ENCODE measurements at places on chromosomes 7 and 10.

DNA sequence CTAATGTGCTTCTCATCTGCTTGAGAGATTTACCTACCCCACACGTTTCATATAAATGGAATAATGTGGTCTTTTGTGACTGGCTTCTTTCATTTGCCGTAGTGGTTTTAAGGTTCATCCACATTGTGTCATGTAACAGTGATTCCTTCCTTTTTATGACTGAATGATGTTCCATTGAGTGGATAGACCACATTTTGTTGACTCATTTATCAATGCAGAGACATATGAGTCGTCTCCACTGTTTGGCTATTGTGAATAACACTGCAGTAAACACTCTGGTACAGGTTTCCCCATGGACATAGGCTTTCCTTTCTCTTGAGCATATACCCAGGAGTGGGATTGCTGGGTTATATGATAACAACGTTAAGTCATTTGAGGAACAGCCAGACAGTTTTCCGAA lies 2.0 kb upstream of the AOC1 start:
- DNase-seq: no peak

GRCh38 chr7:125683156-125683555 lies 753.5 kb upstream of the POT1 start:
- DNase-seq: no peak

GRCh38 chr10:122264436-122264835 lies 6.7 kb upstream of the BTBD16 start:
- no peak for DNase-seq

DNA sequence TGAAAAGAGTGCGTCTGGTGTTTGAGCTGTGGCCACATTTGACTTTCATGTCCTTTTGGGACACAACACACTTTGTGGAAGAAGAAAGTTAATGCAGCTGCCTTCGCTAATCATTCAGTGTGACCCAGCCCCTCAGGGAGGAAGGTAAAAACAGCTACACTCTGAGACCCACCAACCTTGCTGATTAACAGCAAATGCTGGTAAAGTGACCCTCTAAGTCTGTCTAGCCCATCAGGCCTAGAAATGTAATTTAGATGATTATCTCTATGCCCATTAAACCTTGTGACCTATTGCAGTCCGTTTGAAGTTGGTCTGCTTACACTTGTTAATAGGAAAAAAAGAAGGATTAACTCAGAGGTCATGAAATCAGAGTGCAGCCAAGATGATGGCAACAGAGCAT lies 161.9 kb upstream of the WNT16 start:
- no peak for DNase-seq

DNA sequence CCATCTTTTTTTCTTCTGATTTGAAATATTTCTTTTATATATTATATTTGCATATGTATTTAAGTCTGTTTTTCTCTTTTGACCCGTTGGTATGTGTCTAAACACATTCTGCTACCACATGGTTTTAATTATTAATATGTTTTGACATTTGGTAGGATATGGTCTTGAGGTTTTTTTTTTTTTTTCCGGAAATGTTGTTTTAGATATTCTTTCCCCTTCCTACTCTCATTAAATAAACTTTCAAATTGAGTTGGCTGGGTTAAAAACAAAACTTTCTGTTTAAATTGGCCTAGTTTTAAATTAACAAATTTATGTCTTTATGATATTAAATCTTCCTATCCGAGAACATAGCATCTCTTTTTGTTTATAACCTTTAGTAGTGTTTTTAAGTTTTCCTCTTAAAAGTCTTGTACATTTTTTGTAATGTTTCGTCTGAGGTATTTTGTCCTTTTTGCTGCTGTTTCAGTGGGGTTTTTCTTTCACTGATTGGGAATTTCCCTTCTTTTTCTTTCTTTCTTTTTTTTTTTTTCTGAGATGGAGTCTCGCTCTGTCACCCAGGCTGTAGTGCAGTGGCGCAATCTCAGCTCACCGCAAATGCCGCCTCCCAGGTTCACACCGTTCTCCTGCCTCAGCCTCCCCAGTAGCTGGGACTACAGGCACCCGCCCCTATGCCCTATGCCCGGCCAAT lies 25.4 kb downstream of the STAM start:
- no peak for DNase-seq

DNA sequence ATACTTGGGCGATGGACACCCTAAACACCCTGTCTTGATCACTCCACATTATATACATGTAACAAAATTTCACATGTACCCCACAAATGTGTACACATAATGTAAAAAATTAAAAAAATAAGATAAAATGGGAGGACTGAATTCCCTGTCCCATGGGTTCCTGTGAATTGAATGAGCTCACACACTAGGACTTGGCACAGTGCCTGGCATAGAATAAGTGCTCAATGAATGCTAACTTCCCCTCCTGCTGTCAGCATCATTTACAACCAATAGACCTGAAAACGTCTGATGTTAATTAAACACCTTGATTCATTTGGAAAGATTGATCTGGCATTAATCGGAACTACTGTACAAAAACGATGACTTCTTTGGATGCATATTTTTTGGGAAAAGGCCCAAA lies 117.3 kb upstream of the ZNF438 start:
- DNase-seq: no peak

Measured in activated CD4-positive, CD25-positive, alpha-beta regulatory T cell (primary cell).